Left kidney (tissue), 8 donors: ENCODE measurements at places on chromosomes 12 and 14. TPM values are rescaled to one million over a fixed set of nuclear protein-coding genes. Genes with fewer than 3 reads are reported as not detected.

DNA sequence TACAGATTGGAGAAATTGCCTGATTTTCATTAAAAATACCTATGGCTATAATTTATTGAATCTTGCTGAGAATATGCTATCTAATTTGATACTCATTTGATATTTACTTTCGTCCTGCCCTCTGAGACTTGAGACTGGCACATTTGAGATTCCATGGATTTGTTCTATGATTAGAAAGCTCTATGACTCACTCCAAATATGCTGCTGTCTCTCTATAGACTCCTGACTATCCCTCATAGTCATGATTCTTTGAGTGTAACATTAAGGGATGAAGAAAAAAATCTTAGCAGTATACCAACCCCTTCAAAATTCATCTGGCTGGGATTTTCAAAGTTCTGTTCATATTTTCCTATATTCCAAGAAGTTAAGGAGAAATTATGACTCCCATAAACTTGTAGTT lies 191.9 kb downstream of the LRIG3 start:
- no peak for DNase-seq

DNA sequence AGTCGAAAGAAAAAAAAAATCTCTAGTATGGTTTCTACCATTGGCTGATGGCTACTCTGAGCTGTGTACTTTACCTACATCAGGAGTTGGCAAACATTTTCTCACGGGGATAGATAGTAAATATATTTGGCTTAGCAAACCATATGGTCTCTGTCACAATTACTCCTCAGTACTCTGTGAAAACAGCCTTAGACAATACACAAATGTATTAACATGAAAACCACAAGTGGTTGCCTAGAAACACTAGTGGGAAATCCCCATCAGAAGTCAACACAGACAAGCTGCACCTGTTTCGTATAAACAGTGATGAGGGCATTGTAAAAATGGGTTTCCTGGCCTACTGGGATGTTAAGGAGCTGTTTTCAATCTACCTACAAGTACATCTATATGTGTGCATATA lies 84.6 kb upstream of the NAV3 start:
- no peak for DNase-seq

DNA sequence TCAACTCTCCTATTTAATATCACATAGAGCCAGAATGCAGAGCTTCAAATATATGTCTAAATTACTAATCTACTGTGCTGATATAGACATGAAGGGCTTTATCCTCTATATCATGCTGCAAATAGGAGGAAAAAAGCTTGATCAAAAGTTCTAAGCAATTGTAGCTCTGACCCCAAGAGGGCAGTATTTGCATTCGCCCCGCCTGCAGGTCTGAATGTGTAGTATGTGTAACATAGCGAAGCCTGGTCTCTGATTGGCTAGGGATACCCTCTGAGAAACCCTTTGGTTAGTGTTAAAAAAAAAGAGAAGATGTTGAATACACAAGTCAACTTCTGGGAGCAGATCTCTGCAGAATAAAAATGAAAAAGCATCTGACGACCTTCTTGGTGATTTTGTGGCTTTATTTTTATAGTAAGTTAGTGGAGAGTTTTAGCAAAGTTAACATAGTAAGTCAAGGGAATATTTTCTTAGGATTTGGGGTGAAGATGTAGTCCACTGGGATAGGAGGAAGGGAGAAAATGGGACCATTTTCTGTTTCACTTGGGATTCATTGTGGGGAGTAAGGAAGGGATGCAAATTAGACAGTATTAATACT lies 151.6 kb upstream of the OR4E1 start:
- no peak for DNase-seq

GRCh38 chr14:96354246-96354645 lies 8.9 kb downstream of the ATG2B start:
- DNase-seq, result no peak

- no peak for DNase-seq
Measured at GRCh38 chr14:99158150-99158549, 113.8 kb downstream of the BCL11B start.

GRCh38 chr12:202081-202731 lies 11.8 kb downstream of the SLC6A12 start:
- DNase-seq, result no peak

- DNase-seq, result no peak
Measured at GRCh38 chr12:27467641-27468040, 21.1 kb downstream of the SMCO2 start.

DNA sequence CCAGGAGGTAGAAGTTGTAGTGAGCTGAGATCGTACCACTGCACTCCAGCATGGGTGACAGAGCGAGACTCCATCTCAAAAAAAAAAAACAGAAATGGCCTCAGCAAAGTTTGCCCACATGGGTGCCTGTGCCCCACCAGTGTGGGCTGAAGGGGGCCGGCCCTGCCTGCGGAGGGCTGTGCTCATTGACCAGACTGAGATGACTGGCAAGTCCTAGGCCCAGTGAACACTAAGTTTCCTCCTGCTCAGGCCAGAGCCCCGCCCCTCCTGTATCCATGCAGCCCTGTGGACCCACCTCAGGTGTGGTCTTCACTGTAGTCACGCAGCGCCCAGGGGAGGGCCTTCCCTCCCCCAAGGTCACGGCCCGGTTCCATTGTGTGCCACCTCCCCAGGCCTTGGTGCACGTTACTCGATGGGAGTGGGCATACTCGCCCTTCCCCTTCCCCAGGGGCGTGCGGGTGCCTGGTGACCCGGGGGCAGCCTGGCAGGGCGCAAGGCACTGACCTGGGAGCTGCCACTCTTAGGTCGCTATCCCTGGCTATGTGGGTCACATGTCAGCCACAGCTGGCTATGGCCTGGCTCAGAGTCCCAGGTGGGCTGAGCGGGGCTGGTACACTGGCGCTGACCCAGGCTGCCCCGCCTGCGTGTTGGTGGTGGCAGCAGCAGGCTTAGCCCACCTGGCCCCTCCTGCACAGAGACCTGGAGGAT lies 16.1 kb downstream of the INF2 start:
- no peak for DNase-seq

DNA sequence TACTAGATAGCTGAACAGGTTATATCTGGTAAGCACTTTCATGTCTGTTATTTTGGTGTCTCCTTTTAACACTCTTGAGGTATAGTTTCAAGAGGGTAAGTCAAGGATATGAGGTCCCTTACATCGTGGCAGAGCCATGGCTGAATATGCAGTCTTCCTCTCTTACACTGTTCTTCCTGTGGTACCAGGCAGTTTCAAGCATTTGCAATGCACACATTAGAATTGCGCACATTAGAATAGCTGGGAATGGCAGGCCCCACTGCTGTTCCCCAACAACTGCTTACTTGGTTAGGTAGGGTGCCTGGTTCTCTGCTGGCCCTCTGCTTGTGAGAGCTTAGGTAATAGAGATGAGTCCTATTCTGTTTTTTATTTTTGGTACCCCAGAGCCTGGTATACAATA lies 41.2 kb downstream of the TMTC2 start:
- no peak for DNase-seq

GRCh38 chr12:46299851-46300250 lies 31.0 kb upstream of the SLC38A1 start:
- DNase-seq, result no peak

PAX9 gene
- polyA plus RNA-seq, result 0.33 TPM

BICDL1 gene
- polyA plus RNA-seq, result 37.8 TPM

- peak; percentile 67 for DNase-seq
Measured at GRCh38 chr14:78530078-78530477, 359.9 kb downstream of the NRXN3 start.

SMIM10L1 gene
- 17.1 TPM for polyA plus RNA-seq

SRRM4 gene
- 0.02 TPM for polyA plus RNA-seq

KRT78 gene
- not detected for polyA plus RNA-seq

ESPL1 gene
- 18.9 TPM for polyA plus RNA-seq

- DNase-seq, result no peak
Measured at GRCh38 chr14:61420326-61420725, 98.9 kb downstream of the PRKCH start.

MYO1H gene
- polyA plus RNA-seq, result 1.7 TPM

SYCP3 gene
- 1.2 TPM for polyA plus RNA-seq

GRCh38 chr12:126963825-126964224 lies 1303.1 kb upstream of the TMEM132C start:
- no peak for DNase-seq

DNA sequence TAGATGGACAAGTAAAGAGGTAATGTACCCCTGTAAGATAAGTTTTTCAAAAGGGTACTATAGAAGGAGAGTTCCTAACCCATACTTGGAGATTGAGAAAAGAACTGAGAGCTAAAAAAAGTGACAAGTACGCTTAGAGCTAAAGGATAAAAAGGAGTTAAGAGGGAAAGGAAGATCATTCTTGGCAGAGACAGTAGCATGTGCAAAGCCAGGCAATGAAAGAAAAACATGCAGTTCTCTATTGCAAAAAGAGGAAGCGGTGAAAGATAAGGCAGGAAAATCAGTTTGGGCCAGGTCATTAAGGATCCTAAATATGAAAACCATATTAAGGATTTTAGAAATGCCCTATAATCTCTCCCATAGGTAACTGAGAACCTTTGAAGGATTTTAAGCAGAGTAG lies 500.4 kb upstream of the GARIN6 start:
- no peak for DNase-seq

DNA sequence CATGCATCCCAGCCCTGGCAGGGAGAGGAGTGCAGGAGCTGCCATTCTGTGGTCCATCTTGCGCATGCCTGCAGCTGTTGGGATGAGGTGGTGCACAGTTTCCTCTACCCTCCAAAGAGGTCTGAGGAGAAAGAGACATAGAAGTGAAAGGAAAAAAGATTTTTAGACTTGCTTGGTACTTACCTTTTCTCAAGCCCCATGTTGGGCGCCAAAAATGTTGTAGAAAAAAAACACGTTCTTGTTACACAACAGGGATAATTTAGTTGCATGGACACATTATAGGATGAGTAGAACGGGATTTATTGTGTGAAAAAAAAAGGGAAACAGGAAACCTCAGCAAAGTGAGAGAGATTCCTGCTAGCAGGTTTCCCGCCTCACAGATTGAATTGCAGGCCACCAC lies 244.4 kb upstream of the GARIN2 start:
- DNase-seq, result peak; percentile 3

- no peak for DNase-seq
Measured at GRCh38 chr12:31914927-31915326, 44.3 kb upstream of the RESF1 start.

KRT6C gene
- polyA plus RNA-seq, result not detected
